ENCODE measurements at places on chromosomes 12 and 14.

- DNase-seq, result no peak
Measured at GRCh38 chr12:49079793-49080192, 10.0 kb upstream of the RHEBL1 start.

DNA sequence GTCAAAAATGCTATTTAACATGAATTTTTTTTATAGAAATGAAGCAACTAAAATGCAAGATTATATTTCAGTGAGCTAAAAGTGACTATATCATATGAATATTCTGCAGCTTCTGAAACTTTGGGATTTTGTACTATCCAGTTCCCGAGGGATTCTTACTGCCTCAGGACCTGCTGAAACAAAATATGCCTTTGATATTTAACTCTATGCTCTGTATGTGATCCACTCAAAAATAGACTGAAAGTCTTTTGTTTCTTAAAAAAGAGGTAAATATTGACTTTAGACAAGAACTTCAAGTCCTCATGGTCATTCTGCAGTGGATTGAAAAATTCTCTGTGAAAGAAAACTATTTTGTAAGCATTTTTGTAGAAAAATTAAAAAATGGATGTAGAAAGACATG lies 22.4 kb downstream of the CNTN1 start:
- no peak for DNase-seq

DNA sequence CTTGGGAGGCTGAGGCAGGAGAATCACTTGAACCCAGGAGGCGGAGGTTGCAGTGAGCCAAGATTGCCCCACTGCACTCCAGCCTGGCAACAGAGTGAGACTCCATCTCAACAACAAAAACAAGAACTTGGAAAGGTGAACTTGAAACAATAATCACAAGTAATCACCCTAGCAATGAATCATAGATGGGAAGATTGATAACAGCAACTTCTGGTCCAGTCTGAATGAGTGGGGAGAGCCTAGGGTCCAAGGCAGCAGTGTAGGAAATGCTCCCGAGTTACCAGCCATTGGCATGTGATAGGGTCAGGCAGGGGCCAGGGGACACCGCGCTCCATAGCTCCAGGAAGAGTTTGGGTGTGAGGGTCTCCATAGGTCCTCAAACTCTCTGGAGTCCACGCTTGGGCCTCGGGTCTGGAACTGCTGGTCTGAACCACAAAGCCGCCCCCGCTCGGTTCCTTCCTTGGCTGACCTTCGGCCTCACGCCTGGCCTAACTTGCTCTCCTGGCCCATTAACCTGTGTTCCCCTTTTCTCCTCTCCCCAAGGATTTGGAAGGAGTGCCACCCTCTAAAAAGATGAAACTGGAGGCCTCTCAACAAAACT lies 19.9 kb upstream of the MLXIP start:
- DNase-seq, result no peak

DNA sequence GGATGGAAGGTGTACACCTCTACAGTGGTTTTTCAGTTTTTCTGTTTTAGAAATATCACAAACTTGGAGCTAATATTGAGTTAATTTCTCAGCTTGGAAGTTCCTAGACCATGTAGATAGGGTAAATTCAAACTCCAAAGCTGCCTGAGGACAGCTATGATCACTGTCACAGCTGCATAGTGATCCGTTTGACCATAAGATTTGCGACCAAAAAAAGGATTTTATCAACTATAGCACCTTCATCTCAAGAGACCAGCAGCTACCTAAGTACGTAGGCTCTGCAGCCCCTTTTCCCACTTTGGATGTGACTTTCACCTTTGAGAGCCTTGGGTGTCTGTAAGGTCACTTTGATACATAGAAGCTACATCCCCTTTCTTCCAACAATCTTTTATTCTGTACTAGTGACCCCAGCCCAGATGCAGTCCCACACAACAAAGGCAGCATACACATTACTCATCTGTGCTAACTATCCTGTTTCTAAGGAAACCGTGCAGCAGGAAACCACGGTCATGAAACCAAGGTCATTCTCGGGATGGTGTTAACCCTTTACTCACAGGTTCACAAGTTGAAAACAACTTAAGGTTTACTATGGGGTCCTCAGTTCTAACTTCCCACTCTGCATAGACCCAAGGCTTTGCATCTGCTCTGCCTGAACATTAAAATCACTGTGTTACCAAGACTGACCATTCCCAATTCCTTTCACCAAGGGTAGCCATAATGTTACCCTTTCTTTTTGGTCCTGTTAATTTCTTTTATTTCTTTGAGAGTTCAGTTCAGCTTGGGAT lies 75.4 kb downstream of the IFT81 start:
- DNase-seq, result peak; percentile 5

- no peak for DNase-seq
Measured at GRCh38 chr12:123064885-123065619, 84.6 kb downstream of the ARL6IP4 start.

DNA sequence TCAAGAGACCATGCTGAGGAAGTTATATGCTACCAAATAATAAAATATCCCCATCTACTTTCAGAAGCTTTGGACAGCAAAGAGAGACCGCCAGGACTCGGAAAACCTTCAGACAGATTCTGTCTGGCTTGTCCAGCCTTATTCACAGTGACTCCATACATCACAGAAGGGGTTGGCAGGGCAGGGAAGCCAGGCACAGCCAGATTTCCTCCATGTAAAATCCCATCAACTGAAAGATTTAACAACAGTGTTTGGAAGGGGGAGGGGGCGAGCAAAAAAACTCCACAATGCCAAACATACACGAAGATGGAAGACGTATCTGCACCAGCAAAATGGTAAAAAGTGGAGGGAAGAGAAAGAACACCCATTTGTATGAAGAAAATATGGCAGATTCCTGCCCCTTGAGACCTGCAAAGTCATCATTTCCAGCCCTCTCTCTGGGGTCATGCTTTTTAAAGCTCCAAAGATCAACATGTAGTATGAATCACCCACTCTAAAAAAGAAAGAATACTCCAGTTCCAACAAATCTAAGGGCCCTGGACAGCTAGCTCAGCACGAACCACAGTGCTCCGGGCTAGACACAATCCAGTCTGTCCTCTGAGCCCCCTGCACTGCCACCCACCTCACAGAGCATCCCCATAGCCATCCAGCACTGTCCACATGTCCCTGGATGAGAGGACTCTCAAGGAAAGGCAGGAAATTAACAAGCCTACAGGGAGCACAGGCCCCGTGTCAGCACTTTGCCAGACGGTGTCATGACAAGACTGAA lies 116.4 kb downstream of the DICER1 start:
- DNase-seq, result no peak

DNA sequence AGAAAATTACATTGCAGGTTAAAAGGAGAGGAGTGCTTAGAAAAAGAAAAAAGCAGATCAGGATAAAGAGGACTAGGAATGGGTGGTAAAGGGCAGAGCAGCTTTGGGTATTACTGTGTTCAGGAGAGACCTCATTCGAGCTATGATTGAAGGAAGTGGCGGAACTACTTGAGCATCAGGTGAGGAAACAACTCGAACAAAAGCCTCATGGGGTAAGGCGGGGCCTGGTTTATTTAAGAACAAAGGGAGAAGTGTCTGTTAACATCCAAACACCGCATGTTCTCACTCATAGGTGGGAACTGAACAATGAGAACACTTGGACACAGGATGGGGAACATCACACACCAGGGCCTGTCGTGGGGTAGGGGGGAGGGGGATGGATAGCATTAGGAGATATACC lies 444.6 kb upstream of the CCDC196 start:
- no peak for DNase-seq

GRCh38 chr12:22672951-22673350 lies 48.0 kb downstream of the ETNK1 start:
- no peak for DNase-seq

DNA sequence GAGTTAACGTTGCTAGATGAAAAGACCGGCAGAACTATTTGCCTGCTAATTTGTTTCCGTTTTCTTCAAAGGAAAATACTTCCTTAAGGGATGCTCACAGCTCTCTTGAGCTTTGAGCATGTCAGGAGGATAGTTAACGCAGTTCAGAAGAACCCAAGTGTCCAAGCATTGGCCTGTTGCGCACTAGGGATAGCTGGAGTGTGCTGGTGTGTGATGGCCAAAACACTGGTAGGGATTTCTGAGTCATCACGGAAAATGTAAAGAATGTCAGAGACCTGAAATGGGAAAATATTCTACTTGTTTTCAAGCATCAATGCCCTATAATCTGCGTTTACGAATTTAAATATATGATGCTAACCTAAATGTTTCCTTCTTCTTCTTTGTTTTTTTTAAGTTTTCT lies 97.8 kb downstream of the VRK1 start:
- DNase-seq, result no peak

- DNase-seq, result no peak
Measured at GRCh38 chr14:91351512-91351862, 66.1 kb downstream of the CCDC88C start.

DNA sequence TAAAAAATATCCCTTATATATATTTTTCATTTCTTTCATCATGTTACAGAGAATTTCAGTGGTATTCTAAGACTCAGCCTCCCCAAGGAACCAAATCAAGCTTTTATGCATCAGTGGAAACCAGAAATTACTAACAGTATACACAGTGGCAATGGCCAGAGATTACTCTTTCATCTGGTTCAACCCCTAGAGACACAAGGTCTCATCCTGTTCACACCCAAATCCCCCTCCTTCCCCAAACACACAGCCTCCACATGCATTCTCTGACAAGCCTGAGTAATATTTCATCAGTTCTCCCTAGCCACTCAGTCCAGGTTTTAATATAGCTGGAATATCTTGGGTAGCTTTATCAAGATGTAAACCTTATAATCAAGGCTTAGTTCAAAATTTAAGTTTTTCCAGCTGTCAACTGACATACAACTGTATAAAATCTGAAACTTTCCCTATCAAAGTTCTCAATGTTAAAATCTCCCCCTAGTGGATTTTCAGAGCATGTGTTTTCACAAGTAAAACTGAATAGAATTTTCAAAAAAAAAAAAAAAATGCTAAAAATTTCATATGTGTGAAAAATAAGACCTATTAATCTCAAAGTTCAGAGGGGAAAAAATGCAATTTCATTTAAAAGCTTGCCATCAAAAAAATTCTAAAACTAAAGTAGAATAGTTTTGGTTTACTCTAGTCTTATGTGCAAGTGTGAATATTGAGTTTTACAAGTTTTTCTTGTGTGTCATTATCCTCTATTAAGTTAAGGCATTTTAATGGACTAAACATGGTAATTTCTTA lies 10.5 kb upstream of the SSTR1 start:
- peak; percentile 1 for DNase-seq

DNA sequence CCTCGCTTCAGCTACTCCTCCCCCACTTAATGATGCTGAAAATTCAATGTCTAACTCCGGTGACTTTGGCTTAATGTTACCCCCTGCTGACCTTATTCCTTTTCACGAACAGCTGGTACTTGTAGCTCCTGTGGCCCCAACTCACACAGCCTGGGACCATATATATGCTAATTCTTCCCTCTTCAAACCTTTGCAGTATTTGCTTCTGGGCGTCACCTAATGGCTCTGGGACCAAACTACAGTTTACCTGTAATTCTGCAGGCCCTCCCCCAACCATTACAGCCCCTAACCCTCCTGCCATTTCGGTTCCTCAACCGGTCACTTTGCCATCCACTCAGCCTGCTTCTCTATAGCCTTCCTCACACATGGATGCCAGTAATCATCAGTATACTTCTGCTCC lies 29.6 kb upstream of the C12orf75 start:
- DNase-seq, result no peak

GRCh38 chr12:129971721-129972120 lies 67.9 kb upstream of the TMEM132D start:
- DNase-seq, result no peak

DNA sequence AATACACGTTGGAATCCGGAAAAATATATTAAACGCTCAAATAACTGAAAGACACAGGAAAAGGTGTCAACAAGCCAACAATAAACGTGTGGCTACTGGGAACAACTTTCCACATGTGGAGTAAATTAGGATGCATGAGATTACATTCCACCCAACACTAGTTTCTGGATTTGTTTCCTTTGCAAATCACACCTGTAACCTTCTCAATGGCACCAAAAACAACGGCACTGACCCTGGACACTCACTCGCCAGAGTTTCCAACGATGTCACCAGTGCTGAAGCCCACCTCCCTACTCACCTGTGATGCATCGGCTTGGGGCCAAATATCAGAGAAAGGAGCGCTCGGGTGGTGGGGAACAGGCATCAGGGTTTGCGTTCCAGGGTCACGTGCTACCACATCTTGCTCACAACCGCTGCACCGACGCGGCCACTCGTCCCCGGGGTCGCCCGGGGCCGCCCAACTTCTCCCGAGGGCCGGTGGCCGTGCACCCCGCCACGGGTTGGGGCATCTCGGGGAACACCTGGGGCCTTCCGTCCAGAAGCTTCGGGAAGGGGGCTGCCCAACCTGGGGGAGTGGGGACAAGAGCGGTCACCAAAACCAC lies 629 bp downstream of the PRDM4 start:
- DNase-seq, result peak; percentile 21

DNA sequence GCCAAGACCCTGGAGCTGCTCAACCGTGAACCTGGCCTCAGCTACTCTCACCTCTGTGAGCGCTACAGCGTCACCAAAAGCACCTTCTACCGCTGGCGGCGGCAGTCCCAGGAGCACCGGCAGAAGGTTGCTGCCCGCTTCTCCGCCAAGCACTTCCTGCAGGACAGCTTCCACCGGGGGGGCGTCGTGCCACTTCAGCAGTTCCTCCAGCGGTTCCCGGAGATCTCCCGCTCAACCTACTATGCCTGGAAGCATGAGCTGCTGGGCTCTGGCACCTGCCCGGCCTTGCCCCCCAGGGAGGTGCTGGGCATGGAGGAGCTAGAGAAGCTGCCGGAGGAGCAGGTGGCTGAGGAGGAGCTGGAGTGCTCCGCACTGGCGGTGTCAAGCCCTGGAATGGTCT lies 9.3 kb downstream of the VRTN start:
- DNase-seq, result no peak

- no peak for DNase-seq
Measured at GRCh38 chr12:26135571-26135970, 10.7 kb upstream of the BHLHE41 start.

- no peak for DNase-seq
Measured at GRCh38 chr12:71353607-71354006, 86.0 kb upstream of the LGR5 start.
